ENCODE measurements at places on chromosomes 6 and 20.

- DNase-seq, result no peak
Observed at GRCh38 chr6:20876561-20876960, 342.3 kb downstream of the CDKAL1 start.

- no peak for DNase-seq
Observed at GRCh38 chr20:61220131-61220530, 31.9 kb upstream of the CDH4 start.

GRCh38 chr20:60835876-60836275 lies 416.2 kb upstream of the CDH4 start:
- no peak for DNase-seq

GRCh38 chr20:50558483-50558925 lies 48.3 kb downstream of the PTPN1 start:
- DNase-seq, result no peak

DNA sequence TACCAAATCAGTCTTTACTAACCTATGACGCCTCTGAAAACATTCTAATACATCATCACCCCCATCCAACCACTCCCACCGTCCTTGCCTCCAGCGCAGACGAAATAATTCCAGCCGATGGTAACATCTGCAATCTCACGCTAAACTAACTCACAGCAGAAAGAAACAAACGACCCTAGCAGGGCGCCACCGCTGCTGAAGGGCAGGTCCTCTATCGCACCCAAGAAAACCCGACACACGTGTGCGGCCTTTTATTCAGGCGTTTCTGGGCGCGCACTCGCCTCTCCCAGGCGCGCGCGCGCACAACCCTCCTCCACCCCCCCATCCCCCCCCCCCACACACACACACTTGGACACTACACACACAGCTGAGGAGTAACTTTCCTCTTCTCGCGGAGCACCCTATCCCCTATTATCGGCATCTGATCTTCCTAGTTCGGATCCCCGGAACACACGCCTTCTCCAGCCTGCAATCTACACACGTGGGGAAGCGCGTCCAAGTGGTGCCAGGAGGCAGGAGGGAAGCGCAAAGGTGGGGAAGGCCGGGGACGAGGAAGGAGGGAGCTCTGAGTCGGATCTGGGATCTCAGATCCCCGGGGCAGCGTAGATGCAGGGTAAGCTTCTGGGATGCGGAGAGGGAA lies 1.4 kb downstream of the GFOD1 start:
- DNase-seq, result peak; percentile 73

DNA sequence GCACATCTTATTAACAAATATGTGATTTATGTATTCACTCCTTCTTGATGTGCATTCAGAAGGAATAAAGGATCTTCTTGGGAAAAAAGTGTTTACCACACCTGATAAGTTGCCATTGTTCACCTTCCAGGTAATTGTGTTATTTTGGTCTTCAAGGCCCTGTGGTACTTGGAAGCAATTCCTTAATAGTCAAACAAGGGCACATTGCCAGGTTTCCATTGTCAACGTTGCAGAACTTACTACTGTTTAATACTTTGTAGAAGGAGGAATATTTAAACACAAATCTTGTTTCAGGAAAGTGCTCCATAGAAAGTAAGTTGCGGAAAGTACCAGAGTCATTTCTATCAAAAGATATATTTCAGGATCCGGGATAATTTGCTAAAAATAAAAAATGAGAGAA lies 129.5 kb upstream of the SGK1 start:
- no peak for DNase-seq

GRCh38 chr6:19655744-19656143 lies 181.4 kb upstream of the ID4 start:
- no peak for DNase-seq

GRCh38 chr20:45085289-45085688 lies 15.6 kb downstream of the KCNS1 start:
- no peak for DNase-seq

- no peak for DNase-seq
Observed at GRCh38 chr20:16346956-16347355, 226.3 kb downstream of the KIF16B start.

DNA sequence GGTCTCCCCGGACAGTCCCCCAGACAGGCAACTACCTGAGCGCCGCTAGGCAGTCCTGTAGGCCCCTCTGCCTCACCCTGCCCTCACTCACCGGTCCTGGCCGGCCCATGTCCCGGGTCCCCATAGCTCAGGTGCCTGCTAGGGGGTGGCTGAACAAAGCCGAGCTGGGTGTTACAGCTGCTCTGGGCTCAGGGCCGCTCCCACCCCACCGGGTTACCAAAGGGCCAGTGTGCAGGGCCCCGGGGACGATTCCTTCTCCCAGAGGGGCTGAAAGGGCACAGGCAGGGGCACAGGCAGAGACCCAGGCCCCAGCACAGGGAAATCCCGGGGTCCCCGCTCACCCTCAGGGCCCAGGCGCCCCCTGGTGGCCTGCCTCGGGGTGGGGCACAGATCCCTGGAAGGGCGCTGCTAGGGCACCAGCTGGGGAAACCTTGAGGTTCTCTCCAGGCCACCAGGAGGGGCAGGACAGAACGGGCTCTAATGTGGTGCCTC lies 118.4 kb downstream of the GRM4 start:
- DNase-seq, result no peak

- DNase-seq, result peak; percentile 83
Observed at GRCh38 chr6:43267619-43268354, 24.5 kb downstream of the TTBK1 start.

GRCh38 chr20:18172379-18172778 lies 34.7 kb downstream of the KAT14 start:
- no peak for DNase-seq

Data from NCI-H2029 (cell line).